ENCODE measurements at places on chromosomes 1 and 21.

GRCh38 chr1:3481836-3482375 lies 27.4 kb downstream of the ARHGEF16 start:
- DNase-seq: no peak

DNA sequence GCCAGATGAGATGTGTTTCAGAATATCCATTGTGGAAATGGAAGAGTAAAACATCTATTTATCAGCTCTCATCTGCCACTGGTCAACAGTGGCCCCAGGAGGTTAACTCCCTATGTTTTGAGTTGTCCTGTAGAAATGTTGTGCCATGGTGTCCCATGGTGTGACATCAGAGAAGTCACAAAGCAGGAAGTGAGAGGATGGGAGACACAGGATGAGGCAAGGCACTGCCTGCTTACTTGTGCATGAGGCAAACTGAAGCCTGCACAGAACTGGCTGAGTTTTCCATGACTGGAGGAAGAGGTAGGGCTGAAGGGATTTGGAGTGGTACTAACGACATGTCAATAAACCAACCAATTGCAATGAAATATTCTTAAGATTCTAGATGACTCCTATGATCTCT lies 131.5 kb upstream of the ZNF644 start:
- no peak for DNase-seq

- DNase-seq: no peak
Observed at GRCh38 chr1:20724364-20725188, 6.8 kb upstream of the KIF17 start.

- DNase-seq: no peak
Observed at GRCh38 chr1:60831780-60832179, 250.6 kb upstream of the NFIA start.

GRCh38 chr1:97654876-97655585 lies 265.8 kb downstream of the DPYD start:
- no peak for DNase-seq

- DNase-seq: no peak
Observed at GRCh38 chr1:1432951-1433803, 2.3 kb upstream of the VWA1 start.

DNA sequence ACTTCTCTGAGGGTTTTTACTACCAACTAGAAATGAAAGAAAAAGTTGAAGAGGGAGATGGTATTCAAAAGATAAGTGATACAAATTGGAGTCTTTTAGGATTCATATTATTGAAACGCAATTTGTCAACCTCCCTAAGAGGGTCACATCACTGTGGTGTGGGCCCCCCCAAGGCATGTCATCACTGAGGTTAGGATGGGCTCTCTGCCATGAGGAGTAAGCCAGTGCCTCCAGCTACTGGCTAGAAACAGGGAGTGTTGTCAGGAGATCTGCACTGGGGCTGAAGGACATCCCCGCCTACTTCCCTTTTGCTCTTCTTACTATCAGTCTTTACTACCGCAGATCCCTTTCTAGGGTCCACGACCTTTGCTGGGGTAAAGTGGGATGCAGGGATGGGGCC lies 25.9 kb downstream of the ITSN1 start:
- no peak for DNase-seq

DNA sequence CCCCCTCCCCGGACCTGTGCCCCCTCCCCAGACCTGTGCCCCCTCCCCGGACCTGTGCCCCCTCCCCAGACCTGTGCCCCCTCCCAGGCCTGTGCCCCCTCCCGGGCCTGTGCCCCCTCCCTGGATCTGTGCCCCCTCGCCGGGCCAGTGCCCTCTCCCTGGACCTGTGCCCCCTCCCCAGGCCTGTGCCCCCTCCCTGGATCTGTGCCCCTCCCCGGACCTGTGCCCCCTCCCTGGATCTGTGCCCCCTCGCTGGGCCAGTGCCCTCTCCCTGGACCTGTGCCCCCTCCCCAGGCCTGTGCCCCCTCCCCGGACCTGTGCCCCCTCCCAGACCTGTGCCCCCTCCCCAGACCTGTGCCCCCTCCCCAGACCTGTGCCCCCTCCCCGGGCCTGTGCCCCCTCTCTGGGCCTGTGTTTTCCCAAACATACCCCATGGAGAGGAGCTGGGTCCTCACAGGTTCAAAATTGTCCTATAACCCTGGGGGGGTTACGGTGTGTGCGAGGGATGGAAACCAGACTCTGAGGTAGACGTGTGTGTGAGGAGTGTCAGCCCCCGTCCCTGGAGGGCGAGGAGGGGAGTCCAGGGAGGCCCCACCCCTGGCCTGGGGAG lies 47.6 kb upstream of the POFUT2 start:
- DNase-seq: no peak

- DNase-seq: no peak
Observed at GRCh38 chr21:32184065-32184464, 94.8 kb downstream of the MIS18A start.

DNA sequence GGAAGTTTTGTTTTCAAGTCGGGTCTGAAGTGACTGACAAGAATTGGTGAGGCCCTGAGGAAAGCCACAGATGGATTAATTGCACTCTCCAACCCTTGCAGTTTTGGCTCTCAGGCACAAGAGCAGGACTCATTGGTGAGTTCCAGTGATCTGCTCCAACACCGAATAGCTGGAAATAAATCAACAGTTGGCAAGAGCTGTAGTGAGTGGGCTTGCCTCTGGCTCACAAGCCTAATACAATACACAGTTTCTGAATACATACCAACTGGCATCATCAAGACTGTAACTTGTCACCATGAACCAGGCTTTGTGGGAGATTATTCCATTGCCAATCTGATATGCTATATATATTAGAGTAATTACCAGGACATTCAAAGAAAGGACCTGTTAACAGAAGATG lies 131.6 kb downstream of the GRIK1 start:
- DNase-seq: no peak

GRCh38 chr1:163271535-163271934 lies 50.2 kb upstream of the NUF2 start:
- DNase-seq: no peak

DNA sequence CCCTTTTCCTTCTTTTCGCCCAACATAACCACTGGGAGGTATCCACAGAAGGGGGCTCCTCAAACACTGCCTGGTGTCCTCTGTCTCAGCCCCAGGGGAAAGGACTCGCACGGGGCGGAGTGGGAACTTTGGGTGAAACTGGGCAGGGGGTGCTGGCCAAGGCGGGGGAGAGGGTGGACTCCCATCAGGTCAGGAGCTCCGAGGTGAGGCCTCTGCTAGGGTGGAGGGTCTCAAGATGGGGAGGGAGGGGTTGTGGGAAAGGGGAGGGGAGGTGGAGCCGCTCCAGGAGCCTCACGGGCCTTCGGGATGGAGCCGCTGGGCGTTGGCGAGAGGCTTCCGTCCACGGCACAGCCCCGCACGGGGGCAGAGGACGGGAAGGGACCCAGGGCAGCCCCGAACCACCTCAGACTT lies 43.2 kb upstream of the POFUT2 start:
- no peak for DNase-seq

- DNase-seq: no peak
Observed at GRCh38 chr1:60503266-60503925, 429.8 kb upstream of the C1orf87 start.

DNA sequence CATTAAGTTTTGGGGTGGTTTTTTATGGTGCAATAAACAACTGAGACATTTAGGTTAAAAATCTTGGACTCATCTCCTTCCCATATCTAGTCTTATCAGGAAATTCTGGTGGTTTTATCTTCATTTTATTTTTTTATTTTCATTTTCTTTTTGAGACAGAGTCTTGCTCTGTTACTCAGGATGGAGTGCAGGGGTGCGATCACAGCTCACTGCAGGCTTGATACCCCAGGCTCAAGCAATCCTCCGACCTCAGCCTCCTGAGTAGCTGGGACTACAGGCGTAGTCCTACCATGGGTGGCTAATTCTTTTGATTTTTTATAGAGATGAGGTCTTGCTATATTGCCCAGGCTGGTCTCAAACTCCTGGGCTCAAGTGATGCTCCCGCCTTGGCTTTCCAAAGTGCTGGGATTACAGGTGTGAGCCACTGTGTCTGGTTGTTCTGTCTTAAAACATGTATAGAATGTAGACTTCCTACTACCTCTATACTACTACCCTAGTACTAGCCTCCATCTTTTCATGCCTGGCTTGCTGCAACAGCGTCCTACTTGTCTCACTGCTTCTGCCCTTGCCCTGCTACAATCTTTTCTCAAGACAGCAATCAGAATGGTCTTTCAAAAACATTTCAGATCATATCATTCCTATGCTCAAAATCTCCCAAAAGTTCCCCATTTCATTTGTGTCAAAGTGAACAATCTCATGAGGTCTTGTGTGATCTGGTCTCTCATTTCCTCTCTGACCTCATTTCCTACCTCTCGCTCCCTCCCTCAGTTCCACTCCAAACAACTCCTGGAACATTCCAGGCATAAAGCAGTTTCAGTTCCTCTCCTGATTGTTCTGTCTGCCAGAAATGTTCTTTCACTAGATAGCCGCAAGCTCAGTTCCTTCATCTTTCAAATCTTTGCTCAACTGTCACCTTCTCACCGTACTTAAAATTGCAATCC lies 5.9 kb upstream of the FCGR2A start:
- no peak for DNase-seq

DNA sequence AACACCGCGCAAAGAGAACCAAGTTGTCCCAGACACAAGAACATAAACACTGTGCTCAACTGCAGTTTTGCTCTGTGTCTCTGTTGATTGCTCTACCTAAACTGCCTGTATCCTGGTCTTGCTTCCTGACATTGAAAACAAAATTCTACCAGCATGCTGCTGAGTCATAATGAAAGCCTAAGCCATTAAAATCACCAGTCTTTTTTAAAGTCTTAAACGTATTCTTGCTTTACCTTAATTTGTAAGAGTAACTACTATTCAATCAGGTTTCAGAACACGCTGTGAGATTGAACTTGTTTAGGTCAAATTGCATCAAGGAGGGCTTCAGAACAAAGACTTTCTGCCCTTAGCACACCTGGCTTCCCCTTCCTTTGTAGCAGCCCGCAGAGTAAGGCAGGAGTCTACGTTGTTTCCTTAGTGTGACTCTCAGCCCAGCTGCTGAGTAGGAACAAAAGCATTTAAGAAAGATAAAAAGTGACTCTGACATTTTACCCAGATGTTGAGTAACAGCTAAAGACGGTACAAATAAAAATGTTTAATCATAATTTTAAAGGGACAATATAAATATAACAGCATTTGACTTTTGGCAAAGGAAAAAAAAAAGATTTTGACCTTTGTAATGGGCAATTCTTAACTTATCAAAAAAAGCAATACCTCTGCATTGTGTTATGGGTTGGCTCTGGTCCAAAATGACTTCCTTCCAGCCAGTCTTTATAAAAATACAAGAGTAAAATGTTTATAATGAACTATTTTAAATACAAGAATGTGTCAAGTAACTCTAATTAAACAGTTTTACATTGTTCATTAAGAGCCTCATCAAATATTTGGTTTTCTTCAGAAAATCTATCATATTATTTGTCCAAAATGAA lies 186.9 kb upstream of the ADGRL4 start:
- DNase-seq: no peak
